ENCODE measurements at places on chromosomes 2 and 18. TPM values are rescaled to one million over a fixed set of nuclear protein-coding genes. Genes with fewer than 3 reads are reported as not detected.

CXCR1 gene
- not detected for total RNA-seq

ALLC gene
- total RNA-seq, result not detected

DIPK1C gene
- 0.27 TPM for total RNA-seq

OBSL1 gene
- total RNA-seq, result 18.3 TPM

- DNase-seq, result peak; percentile 58
Measured at GRCh38 chr2:205776139-205776538, 93.8 kb downstream of the NRP2 start.

- DNase-seq, result peak; percentile 41
Measured at GRCh38 chr2:163735685-163736432, at the start of gene FIGN. Gene FIGN (minus strand): TSS chr2:163736008. CDS start chr2:163734927, 1,081 bp downstream.

DNA sequence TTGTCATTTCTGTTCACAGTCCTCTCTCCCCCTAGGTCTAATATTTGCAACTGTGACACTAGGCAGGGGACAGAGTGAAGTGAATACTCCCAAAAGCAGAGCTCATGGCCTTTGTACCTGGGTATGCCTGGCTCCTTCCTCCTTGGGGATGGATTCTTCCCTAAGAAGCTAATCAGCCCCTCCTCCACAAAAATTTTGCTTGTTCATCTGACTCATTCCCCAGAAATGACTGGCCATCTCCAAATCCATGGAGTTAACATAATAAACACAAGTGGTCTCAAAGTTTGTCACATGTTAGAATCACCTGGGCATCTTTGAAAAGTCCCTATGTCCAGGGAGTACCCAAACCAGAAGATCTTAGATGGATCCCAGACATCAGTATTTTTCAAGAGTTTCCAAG, 65.3 kb downstream of the SUCLG1 start:
- no peak for DNase-seq

- no peak for DNase-seq
Measured at GRCh38 chr2:21970971-21971370, 847.2 kb downstream of the TDRD15 start.

DNA sequence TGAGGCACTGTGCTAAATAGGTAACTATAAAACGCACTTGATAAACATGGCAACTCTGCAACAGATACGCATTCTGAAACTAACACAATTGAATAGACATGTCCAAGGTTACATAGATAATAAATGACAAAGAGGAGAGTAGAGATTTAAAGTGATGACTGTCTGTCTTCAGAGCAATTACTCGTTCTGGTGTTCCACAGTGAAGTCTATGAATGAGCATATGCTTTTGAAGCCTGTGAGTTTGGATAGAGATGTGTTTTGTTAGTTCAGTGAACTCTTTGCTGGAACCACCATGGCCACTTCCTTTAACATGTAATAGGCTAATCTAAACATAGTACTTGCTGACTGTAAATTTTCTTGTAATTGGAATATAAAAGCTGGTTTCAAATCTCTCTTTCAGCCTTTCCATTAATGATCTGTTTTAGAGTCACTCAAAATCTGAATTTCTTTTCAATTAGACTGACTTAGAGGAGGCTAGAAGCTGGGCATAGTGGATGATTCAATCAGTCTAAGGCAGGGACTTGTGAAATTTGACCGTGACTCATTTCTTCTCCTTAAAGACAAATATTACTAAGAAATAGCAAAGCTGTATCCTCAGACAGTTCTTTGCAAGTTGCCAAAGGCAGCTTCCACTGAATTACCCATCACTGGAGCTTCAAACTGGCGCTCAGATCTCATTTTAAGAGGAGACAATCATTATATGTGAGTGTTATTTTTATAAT, 1130.1 kb upstream of the CELF4 start:
- no peak for DNase-seq

DNA sequence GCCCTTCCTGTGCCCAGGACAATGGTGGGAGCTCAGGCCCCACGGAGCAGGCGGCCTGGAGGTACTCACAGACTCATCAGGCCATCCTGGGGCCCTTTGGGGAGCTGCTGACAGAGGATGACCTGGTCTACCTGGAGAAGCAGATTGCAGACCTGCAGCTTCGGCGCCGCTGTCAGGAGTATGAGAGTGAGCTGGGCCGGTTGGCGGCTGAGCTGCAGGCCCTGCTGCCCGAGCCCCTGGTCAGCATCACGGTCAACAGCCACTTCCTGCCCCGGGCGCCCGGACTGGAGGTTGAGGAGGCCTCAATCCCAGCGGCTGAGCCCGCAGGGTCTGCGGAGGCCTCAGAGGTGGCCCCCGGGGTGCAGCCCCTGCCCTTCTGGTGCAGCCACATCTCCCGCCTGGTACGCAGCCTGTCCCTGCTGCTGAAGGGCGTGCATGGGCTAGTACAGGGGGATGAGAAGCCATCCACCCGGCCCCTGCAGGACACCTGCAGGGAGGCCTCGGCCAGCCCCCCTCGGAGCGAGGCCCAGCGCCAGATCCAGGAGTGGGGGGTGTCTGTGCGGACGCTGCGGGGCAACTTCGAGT, 8.3 kb upstream of the KLHL30 start:
- DNase-seq, result no peak

DNA sequence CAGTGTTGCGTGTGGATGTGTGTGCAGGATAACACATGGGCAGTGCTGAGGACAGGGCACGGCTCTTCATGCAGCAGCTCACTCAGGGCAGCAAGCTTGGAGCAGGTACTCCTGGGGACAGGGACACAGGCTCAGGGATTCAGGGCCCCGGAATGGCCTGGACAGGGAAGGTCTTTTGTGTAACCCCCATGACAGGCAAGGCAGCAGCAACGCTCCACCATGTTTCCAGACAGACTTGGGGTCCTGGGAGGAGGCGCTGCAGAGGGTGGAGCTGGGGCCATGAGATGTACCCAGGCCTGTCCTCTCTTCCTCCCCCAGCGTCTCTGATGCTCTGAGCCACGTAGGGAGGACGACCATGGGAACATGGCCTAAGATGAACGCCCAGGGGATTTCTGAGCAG, 58.3 kb downstream of the ADNP2 start:
- peak; percentile 4 for DNase-seq

- DNase-seq, result no peak
Measured at GRCh38 chr18:58038063-58038462, 6.0 kb upstream of the NEDD4L start.

GRCh38 chr2:705971-706511, 28.8 kb upstream of the TMEM18 start:
- DNase-seq, result no peak

- DNase-seq, result no peak
Measured at GRCh38 chr2:61262699-61263098, 100.7 kb downstream of the C2orf74 start.

GRCh38 chr2:60025496-60025895, 528.0 kb downstream of the BCL11A start:
- no peak for DNase-seq

DNA sequence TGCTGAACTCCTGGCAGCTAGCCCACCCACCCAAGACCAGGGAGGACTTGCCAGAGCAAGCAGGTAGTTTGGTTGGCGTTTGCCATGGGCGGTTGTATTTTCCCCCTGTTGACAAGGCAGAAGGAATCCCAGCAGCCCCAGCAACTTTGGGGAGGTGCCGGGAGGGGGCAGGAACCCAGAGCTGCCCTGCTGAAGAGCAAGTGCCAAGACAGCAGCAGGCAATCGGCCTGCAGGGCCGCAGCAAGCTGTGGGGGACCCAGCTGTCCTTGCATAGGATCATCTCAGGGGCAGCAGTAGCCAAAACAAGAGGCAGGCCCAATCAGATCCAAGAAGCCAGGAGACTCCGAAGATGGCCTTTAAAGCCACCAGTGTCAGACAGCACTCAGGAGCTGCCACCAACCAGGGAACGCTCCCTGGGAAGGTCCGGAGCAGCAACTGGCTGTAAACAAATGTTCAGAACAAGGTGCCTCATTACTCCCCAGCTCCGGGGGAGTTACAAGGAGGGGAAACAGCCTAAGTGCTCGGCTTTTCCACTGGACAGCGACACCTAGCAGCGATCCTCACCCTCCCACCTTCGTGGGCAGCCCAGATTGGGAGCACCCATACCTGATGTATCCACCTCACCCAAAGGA, 2.1 kb downstream of the ST8SIA5 start:
- DNase-seq, result no peak
